Occipital lobe (tissue), 3 donors: ENCODE measurements at places on chromosomes 1 and 21. TPM values are rescaled to one million over a fixed set of nuclear protein-coding genes. Genes with fewer than 3 reads are reported as not detected.

PPP1R15B gene
- 43.4 TPM for total RNA-seq

PM20D1 gene
- total RNA-seq = not detected

NGF gene
- total RNA-seq = 0.78 TPM

TEX35 gene
- not detected for total RNA-seq

AADACL3 gene
- total RNA-seq = not detected

OXCT2 gene
- total RNA-seq = 0.47 TPM

ZNF670 gene
- total RNA-seq = 24.8 TPM

KCNQ4 gene
- total RNA-seq = 1.7 TPM

S100A14 gene
- 0.47 TPM for total RNA-seq

NR1I3 gene
- 0.47 TPM for total RNA-seq

F3 gene
- total RNA-seq = 25.6 TPM

OVAAL gene
- total RNA-seq = not detected

CBR3 gene
- 0.78 TPM for total RNA-seq

CDCA8 gene
- total RNA-seq = 0.31 TPM

ERG gene
- total RNA-seq = 1.2 TPM

CFHR1 gene
- 0.94 TPM for total RNA-seq

RUNX1 gene
- 2.0 TPM for total RNA-seq

ZNF281 gene
- 52.4 TPM for total RNA-seq

OPTC gene
- total RNA-seq = not detected

NOS1AP gene
- total RNA-seq = 4.1 TPM

PTGER3 gene
- 1.2 TPM for total RNA-seq

C1orf216 gene
- total RNA-seq = 73.0 TPM

SIPA1L2 gene
- 36.7 TPM for total RNA-seq

MYOM3 gene
- total RNA-seq = under 0.01 TPM

B3GALT2 gene
- total RNA-seq = 160 TPM

RGS18 gene
- 0.78 TPM for total RNA-seq

CHI3L2 gene
- total RNA-seq = 0.47 TPM

CD247 gene
- total RNA-seq = 2.3 TPM

DCDC2B gene
- not detected for total RNA-seq

SLC19A2 gene
- 31.5 TPM for total RNA-seq

SLAMF9 gene
- not detected for total RNA-seq

TSPEAR gene
- total RNA-seq = not detected

FMO5 gene
- 0.62 TPM for total RNA-seq

AMIGO1 gene
- total RNA-seq = 10.3 TPM

PBX1 gene
- total RNA-seq = 169 TPM

TNFAIP8L2 gene
- 0.78 TPM for total RNA-seq
